ENCODE measurements at places on chromosomes 5 and 9.
A peak's percentile ranks its signal among the peaks of the same experiment; 100 is the strongest.

GRCh38 chr5:77369566-77369965 lies 122.5 kb downstream of the WDR41 start:
- DNase-seq: no peak

- DNase-seq: no peak
Measured at GRCh38 chr5:172433513-172433912, 20.8 kb downstream of the SH3PXD2B start.

DNA sequence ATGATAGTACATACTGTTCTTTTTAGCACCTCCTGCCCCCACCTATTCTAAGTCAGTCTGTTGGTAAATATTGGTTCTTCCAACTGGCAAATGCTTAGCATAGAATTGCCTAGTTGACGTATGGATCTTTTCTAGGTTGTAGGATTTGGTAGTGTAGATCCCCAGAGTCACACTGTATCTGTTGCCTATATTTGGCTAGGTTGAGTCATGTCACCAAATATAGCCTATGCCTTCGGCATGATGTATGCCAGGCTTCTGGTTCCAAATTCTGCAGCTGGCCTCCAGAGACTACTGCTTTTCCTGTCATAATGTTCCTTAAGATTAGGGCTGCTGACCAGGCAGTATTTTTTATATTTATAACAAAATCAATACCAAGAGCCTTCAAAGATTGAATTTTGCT lies 38.2 kb downstream of the CPEB4 start:
- no peak for DNase-seq

GRCh38 chr9:107177857-107178256 lies 105.2 kb upstream of the RAD23B start:
- no peak for DNase-seq

DNA sequence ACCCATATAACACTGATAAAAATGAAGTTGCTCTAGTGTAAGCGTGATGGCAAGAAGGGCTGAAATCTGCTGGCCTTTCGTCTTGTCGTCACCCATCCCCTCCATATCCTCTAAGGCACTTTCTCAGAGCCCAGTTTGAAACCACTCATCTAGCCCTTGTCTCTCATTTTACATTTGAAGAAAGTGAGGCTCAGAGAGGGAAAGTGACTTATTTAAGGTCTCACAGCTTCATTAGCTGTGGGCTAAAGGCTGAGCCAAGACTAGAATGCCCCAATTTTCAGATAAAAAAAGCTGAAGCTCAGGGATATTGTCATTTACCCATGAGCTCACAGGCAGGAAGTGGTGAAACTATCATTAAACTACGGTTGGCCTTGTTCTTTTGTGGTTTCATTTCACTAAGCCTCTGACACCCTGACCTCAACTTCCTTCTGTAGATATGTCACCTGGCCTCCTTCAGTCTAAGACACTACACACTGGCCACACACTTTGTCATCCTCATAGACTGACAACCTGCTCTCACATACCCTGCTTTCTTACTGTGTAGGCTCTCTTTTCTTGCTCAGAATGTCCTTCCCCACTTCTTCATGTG lies 176.7 kb upstream of the DMAC1 start:
- DNase-seq: no peak

DNA sequence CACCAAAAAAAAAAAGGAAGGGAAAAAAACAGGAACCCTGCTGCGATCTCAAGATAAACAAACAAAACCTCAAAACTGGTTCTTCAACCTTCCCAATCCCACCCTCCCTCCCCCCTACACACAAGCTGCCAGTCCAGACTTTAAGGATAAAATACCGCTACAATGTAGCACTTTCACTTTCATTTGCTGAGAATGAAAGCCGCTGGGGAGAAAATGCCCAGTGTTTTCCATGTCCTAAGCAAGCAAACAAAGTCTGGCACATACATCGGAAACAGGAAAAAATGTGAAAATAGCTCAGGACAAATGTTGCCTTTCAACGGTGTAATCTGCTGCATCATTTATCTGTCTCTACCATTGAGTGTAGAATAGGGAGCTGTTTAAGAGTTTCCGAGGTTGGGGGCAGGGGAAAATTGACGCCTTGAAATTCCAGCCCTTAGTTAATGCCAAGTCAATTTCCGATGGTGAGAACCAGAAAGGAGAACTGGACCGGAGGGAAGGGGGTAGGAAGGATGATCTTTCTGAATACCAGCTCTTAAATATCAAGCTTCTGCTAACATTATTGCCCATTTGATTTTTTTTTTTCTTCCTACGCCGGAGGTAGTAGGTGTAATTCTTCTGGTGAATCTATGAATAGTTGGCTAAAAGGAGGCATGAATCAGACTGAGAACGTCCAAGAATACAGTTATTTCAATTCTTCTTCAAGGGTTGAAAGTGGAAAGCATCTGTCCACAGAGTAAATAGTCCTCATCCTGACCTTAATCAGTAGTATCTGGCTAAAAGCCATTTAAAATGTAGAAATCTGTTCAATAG lies 1.2 kb upstream of the ADAMTS6 start:
- DNase-seq: no peak

GRCh38 chr9:125701351-125701750 lies 5.7 kb downstream of the MAPKAP1 start:
- no peak for DNase-seq

- no peak for DNase-seq
Measured at GRCh38 chr5:119678351-119679028, 49.1 kb downstream of the FAM170A start.

- DNase-seq: no peak
Measured at GRCh38 chr5:178505639-178506407, 84.4 kb downstream of the COL23A1 start.

DNA sequence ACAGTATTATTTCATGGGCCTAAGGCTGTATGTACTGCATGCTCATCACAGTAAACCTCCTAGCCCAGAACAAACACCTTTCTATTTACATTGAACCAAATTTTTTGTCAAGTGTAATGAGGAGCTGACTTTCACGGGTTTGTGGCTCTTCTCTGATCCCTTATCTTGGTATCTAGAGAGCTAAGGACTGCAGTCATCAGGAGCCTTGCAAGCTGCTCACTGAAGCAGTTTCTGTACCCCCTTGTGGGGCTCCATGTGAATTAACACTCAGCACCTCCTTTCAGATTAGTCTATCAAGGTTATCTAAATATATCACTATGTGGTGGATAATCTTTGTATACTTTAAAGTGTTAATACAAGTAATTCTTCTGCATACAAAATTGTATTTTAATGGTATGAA lies 108.2 kb downstream of the AUH start:
- peak; percentile 19 for DNase-seq

DNA sequence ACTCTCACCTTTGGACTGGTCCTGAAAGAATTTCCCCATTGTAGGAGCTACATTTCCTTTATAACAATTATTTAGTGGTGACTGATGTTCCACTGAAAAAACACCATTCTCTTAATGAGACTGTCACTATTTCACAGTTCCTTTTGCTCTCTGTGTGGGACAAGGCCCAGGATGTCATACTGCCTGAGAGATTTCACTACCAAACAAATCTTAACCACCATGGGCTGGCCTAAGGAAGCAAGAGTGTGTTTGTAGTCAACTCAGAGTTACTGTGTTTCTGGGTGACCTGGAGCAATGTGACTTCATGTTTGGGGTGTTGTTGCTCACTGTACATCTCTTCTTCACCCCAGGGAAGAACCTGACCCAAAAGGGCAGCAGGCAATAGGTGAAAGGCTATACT lies 50.1 kb upstream of the ZNF608 start:
- DNase-seq: no peak

GRCh38 chr5:78576376-78576775 lies 72.2 kb downstream of the LHFPL2 start:
- DNase-seq: no peak

- no peak for DNase-seq
Measured at GRCh38 chr9:24127519-24127918, 301.5 kb upstream of the ELAVL2 start.

GRCh38 chr9:93648181-93648580 lies 71.8 kb downstream of the PHF2 start:
- no peak for DNase-seq

DNA sequence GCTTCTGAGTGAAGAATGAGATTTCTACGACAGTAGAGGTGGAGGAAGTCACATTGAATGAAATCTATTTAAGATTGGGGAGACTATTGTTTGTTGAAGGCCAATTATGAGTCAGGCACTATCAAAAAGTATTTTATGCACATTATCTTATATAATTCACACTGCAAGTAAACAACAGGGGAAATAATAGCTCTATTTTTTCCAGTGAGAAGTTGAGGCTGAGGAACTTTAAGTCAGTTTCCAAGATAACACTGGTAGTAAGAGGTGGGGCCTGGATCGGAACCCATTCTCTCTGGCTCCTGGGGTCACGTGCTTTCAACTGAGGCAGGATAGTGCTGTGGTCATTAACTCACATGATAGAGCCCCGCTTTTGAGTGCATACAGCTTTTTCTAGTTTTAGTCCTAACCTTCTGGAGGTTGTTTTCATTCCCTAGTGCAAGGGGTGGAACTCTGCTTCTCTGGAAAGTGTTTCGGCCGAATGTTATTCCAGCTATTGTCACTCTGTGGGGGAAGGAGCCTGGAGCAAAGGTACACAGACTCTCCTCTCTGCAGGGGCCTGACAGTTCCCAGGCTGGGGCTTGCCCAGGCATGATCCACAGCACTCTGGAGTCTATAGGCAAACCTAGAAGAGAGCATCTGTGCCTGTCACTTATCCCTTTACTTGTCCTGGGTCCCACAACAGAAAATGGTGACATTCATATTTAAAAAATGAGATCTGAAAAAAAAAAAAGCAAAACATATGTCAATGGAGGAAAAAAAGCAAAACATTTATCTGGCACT lies 352.4 kb upstream of the ACTBL2 start:
- no peak for DNase-seq

DNA sequence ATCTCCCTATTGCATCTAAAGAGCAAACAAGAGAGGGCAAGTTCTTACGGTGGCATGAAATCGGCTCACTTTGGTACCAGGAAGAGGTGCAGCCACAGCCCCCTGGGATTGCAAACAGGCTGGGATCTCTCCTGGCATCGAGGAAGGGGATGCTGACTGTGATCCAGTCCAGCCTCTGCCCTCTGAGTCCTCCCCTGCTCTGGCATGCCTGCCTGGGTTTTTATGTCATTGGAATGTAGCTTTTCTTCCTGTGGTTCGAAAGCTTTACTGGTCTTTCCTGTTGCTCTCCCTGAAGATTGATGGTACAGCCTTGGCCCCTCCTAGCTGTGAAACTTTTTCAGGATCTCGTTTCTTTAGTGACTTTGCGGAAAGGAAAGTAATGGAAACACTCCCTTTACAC lies 6.6 kb downstream of the SLC46A2 start:
- DNase-seq: no peak

GRCh38 chr9:135939351-135940265 lies 21.6 kb downstream of the UBAC1 start:
- peak; percentile 58 for DNase-seq

GRCh38 chr9:93580654-93581380 lies 4.4 kb downstream of the PHF2 start:
- DNase-seq: no peak

GRCh38 chr5:175493726-175494125 lies 15.4 kb downstream of the SFXN1 start:
- no peak for DNase-seq

- DNase-seq: no peak
Measured at GRCh38 chr5:91119981-91120850, 262.9 kb downstream of the ARRDC3 start.

DNA sequence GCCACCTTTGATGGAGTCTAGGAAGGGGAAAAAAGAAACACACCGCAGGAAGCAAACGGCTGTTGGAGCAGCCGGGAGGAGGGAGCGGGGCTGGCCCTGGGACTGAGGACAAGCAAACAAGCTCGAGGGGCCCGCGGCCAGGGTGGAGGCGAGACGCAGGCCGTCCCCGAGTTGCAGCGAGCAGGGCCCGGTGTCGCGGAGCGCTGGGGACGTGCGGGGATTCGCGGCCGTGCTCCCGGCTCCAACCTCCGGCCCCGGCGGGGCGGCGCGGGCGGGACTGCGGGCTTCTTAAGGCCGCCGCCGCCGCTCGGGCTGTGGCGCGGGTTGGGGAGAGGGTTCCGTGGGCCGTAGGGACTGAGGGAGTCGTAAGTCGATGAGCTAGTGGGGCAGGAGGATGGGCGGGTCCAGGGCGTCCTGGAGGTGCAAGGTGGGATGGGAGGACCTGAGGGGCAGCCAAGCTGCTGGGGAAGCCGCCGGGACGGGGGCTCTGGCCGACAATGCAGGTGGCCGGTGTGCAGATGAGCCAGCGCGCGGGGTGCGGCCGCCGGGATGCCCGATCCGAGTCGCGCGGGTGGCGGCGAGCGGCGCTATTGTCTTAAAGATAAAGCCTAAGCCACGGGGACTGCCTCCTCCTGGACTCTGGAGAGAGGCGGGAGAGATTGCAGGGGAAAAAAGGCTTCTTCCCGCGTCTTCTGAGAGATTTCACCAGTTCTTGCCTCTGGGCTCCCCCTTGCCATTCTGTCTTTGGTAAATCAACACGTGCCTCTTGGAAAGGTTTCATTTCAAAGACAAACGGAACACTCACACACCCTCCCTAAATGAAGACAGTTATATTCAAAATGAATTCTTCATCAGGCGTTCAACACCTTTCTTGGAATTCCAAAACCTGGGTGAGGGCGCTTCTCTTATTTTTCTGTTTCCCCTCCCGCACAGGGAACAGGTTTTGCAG lies 1.6 kb upstream of the HAPLN1 start:
- DNase-seq: no peak

DNA sequence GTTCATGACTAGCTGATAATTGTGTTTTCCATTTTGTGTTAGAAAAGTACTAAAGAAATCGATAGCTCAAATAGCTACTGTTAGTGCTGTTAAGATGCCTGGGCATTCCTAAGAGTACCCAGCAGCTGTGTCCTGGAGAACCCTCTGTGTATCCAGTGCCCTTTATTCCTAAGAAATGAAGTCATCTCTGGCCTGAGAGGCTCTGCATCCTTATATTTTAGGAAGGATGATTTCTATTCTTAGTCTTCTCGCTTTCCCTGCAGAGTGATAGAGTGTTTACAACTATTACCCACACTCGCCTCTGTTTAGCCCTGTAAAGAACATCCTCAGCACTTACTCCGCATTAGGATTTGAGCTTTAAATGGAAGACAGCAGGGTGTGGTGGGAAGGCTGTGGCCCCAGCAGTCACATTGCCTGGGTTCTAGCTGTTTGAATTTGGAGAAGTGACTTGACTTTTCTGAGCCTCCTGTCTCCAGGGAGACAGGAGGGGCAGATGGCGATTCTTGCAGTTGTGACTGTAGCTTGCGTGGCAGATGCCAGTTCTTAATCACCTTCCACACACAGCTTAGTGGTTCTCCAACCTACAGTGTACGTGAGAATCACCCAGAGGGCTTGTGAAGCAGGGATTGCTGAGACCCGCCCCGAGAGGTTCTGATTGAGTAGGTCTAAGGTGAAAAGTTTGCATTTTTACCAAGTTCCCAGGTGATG lies 177.2 kb upstream of the PITX1 start:
- no peak for DNase-seq

DNA sequence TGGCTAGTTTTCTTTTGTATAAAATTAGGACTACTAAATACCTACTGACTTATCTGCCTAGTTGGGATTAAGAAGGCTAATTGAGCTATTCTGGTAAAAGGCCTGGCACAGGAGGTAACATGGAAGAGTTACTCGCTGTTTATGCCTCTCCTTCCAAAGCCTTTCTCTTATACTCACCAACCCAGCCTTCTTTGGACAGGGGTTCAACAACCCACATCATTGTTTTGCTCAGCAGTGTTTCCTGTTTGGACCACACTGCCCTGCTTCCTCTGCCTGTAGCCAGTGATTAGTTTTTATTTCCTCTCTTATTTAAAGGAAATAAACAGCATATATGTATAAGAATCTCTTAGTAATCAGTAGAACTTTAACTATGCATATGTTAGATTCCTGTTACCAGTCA lies 85.1 kb upstream of the TLX3 start:
- DNase-seq: no peak

- DNase-seq: no peak
Measured at GRCh38 chr5:148639081-148639480, 15.2 kb downstream of the HTR4 start.
